Ascending aorta (tissue), 2 donors: ENCODE measurements at places on chromosomes 11 and 22. TPM values are rescaled to one million over a fixed set of nuclear protein-coding genes. Genes with fewer than 3 reads are reported as not detected.
A peak's percentile ranks its signal among the peaks of the same experiment; 100 is the strongest.

The TRPC6 gene
- total RNA-seq, result 4.8 TPM

DNA sequence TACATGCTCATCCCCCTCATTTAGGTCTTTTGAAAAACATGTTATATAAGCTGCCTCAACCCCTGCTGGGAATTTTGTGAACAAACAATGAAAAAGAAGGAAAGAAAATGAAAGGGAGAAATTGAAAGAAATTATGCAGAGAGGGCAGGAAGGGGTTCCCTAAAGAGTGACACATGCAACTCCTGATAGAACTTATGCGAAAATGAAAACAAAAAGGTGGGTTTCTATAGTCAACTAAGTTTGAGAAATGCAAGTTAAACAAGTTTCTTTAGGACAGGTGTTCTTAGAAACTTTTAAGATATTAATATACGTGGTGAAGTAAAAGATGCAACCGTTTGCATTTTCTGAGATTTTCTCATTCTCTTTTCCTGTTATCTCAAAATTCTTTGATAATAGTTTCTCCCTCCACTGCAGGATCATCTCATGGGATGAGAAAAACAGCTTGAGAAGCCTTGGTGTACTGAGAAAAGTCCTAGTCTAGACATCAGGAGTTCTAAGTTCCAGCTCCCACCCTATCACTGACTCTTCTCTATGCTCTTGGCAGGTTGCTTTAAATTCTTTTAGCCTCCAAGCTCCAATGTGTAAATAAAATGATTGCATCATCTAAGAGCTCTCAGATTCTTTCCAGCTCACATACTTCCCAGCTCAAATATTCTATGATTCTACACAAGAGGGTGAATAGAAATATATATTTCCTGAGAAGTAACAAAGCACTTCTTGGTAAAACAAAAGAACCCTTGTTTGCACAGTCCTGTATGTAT lies 109.2 kb downstream of the FAM76B start:
- no peak overlapping the region for H3K4me3 ChIP-seq
- H3K4me1 ChIP-seq, result no peaks in the 10 kb centered on the region
- no peaks in the 10 kb centered on the region for H3K27me3 ChIP-seq
- no peak overlapping the region for H3K27ac ChIP-seq
- DNase-seq, result no peak

- no peak for DNase-seq
- peaks cover 47% of the 10 kb centered on the region for H3K36me3 ChIP-seq
- H3K27ac ChIP-seq, result peak overlapping the region; percentile 94
- H3K27me3 ChIP-seq, result no peaks in the 10 kb centered on the region
- peaks cover 14% of the 10 kb centered on the region for H3K4me1 ChIP-seq
Measured at GRCh38 chr11:613369-613968, 2.3 kb downstream of the IRF7 start.

DNA sequence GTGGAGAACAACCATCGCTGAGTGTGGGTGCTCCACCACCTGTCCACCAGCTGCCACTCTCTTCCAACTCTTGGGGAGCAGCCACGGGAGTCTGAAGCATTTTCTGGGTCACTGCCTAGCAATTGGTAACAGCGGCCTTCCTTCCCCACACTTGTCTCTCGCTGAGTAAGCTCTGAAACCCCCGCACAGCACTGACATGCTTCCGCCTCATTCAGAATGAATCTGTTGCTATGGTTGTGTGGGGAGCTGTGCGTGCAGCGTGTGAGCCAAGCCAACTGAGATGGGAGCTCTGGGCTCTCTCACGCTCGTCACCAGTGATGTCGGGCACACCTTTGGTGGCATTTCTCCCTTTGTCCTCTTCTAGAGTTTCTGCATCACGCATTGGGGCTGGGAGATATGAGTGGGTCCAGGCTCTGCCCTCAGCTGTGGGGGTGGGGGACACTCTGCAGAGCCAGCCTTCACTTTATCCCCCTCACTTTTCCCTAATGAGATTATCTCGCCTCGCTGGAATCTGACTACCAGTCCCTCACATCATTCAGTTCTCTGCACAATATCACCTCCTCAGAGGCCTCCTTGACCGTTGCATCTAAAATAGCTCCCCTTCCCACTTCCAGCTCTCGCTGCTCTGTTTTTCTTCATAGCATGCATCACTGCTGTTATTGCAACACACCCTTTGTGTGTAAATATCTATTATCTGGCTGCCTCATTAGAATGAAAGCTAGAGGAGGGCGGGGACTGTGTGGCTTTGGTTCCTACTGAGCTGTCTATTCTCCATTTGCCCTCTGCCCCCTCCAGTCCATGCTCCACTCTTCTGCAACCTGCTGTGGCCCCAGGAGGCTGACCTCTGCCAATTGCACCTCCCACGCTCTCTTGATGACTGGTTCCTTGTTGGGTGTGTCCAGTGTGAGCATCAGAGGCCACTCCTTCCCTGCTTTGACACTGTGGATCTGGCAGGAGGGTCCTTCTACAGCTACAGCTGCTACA lies 569.9 kb upstream of the CADM1 start:
- no peak overlapping the region for H3K4me3 ChIP-seq
- DNase-seq, result no peak
- H3K27me3 ChIP-seq, result no peaks in the 10 kb centered on the region
- no peaks in the 10 kb centered on the region for H3K4me1 ChIP-seq

DNA sequence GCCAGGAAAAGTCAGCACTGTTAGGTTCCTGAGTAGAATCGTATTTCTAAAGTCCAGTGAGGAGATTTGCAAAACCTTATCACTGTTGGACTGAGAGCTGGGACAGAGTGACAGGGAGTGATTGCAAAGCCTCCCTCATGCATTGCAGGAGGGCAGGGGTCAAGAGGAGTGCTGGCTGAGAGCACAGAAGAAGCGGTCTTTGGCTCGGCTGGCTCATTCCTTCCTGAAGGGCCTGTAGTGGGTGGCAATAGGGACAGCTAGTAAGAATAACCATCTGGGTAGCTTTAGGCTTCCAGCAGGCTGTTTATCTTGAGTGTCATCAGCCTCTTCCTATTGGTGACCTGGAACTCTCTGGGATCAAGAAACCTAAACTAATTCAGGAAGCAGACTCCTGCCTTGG lies 53.4 kb downstream of the CD44 start:
- no peaks in the 10 kb centered on the region for H3K27me3 ChIP-seq
- H3K27ac ChIP-seq, result peak overlapping the region; percentile 38
- no peak overlapping the region for H3K4me3 ChIP-seq
- peak; percentile 63 for DNase-seq

The GGT5 gene
- total RNA-seq, result 238 TPM
